ENCODE measurements at places on chromosomes 1 and 21. TPM values are rescaled to one million over a fixed set of nuclear protein-coding genes. Genes with fewer than 3 reads are reported as not detected.
A peak's percentile ranks its signal among the peaks of the same experiment; 100 is the strongest.

DNA sequence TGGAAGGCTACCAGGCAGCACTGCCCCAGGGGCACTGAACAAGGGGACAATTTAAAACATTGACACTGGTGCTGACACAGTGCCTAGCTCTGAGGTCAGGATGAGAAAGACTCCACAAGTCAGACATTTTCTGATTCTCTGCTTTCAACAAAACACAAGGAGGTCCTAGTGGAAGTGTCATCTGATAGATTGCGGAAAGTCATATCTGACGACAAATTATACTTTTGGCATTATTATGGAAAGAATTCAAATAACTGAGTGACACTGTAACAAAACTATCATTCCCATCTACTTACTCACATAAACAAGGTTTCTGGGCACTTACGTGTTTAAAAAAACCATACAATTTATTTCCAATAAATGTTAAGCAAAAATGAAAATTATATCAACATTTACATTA lies 123.5 kb downstream of the SLC45A1 start:
- no peak for DNase-seq

GRCh38 chr1:8061210-8061609 lies 35.1 kb upstream of the ERRFI1 start:
- DNase-seq: no peak

DNA sequence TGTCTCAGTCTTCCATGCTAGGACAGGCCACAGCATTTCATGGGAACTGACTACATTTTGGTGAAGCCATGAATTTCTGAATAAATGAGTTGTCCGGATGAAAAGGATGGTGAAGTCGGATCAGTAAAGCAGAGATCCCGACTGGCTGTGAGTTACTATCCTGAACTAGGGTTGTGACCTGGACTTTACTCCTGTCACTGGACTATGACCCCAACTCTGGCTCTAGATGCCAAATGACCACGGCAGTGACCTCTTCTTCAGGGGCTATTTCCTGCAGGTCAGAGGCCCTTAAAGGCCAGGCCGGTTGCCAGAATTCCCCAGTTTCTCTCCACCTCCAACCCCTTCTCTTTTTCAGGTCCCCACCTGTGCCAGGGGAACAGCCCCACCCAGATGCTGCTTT lies 1.7 kb upstream of the NECTIN4 start:
- DNase-seq: no peak

- no peak for DNase-seq
Observed at GRCh38 chr21:42527127-42527488, 13.5 kb downstream of the SLC37A1 start.

DNA sequence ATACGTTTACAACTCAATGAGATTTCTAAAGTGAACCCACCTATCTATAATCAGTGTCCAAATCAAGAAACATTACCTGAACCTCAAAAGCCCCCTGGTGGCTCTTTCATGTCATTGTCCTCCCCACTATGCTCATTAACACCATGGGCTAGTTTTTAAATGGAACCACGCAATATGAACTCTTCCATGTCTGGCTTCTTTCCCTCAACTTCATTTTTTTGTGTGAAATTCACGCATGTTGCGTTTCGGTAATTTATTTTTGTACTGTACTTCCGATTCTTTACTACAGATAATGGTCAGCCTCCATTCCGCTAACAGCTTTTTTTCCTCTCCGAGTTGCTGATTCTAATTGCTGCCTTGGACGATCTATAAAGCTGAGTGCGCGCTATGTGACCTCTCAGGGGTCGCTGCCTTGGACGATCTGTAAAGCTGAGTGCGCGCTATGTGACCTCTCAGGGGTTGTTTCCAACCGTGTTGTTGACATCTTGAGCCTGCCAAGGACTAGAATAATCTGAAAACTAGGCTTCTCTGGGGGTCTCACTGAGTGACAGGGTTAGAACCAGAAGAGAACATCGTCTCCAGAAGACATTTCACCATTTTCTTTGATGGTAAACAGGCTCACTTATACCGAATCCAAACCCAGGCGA lies 1.1 kb upstream of the CACYBP start:
- DNase-seq: peak; percentile 63

GRCh38 chr1:67281244-67281643 lies 26.4 kb upstream of the IL12RB2 start:
- no peak for DNase-seq

- no peak for DNase-seq
Observed at GRCh38 chr1:11634365-11635192, 19.6 kb downstream of the FBXO2 start.

The OR10J1 gene
- not detected for total RNA-seq

DNA sequence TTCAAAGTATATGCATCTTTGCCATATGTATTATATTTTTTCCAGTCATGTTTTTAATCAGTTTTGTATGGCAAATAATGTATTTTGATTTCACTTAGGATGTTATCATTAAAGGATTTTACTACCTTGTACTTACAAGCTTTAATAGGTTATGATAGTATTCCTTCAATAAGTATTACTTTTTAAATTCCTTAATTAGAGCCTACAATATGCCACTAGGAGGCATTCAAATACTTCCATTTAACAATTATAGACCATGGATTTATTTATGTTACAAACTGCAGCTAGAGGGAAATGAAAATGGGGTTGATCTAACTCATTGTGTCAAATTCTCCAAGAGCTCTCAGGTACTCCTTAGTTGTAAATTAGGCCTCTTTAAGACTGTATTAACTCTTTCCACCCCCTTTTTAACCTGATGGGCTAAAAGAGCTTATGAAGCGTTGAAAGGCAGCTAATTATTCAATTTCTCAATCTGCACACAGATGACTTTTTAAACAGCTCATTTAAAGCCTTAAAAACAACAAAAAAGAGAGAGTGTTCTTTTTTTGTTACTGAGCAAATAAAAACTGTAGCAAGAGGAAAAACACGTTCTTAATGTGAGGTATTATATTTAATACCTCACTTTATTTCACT lies 156.2 kb downstream of the DENND1B start:
- no peak for DNase-seq

DNA sequence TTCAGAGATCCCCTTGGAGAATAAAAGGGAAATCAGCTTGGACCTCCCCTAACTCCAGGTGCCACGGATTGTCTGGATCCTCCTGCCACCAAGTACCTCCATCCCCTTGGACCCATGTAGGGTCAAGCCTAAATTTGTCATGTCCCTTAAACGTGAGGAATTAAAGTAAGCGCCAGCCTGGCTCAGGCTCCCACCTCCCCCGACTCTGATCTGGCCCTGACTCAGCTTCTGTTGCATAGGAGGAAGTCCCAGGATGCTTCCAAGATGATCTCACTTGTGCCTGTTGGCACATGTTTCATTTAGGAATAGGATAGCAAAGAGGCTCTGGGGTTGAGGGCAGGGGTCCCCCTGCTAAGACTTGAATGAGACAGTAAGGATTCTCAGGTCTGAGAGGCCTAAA lies 231.9 kb upstream of the JUN start:
- DNase-seq: no peak

- no peak for DNase-seq
Observed at GRCh38 chr1:38686167-38686926, 173.2 kb downstream of the RRAGC start.

DNA sequence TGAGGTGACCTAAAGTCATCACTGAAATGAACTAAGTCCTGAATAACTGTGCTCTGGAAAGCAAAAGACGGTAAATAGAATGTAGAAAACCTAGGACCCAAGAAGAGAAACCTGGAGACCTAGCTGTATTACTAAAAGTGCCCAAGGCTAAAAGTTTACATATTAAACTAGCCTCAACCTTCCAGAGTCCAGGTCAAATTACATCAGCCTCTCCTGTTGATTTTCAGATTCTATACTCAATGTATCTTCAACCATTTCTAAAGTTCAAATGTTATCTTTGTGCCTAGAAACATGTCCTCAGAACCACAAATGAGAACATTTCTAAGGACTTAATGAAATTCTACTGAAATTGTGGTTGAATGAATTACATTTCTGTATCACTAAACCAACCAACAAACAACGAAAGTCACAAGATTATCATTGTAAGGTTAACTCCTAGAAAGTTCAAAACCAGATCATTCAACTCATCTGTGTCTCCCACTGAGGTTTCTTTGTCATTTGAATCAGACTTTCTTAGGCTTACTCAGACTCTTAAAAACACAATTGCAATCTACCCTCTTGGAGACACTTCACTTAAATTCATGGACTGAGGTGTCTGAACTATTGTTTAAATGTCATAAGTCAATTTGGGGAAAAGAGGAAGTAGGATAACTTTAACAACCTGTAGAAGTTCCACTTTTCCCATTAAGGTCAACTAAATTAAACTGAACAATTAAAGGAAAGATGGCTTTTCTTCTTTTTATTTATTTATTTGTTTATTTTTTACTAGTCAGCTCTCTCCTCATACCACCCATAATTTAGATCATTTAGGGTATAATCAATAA lies 207.7 kb downstream of the BARHL2 start:
- DNase-seq: no peak

DNA sequence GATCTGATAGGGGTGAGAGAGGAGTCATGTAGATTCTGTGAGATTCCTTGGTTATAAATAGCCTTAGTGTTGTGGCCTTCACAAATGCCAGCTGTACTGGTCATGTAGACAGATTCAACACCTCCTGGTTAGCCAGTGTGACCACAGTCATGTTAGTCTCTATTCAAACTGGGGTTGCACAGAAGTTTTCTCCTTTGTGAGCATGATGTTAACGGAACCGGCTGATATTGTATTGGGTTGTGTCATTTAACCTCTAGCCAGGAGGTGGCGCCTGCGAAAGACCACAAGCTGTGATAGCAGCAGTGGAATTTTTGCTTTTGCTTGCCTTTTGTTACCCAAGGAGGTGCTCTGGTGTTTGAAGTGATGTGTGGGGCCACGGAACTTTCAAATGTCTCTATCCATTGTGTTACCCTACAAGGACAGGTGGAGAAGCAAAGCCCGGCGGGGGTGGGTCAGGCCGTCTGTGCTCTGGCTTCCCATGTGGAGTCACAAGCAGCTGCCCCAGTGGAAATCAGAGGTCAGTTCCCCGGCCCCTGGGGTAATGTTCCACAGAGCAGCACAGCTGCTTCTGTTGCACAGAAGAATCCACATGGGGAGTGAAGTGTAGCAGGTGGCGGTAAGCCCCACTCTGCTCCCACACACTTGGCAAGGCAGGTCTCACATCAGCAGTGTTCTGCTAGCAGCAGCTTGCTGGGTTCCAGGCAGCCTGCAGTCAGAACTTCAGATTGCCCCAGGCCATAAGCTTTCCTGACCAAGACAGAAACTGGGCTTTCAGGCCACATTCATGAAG lies 112.6 kb downstream of the ADAMTS1 start:
- DNase-seq: no peak

- no peak for DNase-seq
Observed at GRCh38 chr21:36735201-36735515, 36.2 kb downstream of the SIM2 start.

The ESRRG gene
- 131 TPM for total RNA-seq

The LCE3D gene
- not detected for total RNA-seq

DNA sequence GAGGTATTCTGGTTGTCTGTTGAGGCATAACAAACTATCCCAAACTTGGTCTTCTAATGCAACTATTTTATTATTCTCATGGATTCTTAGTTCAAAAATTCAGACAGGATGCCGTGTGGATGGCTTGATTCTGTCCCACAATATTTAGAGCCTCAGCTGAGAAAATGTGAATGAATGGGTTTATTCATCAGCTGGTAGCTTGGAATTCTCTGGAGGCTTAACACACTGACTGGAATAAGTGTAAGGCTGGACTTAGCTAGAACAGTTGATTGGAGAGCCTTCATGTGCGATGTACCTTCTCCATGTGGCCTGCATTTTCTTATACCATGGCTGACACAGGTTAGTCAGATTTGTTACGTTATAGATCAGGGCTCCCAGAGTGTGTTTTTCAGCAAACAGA lies 30.8 kb downstream of the TNNI3K start:
- DNase-seq: no peak

- DNase-seq: no peak
Observed at GRCh38 chr1:101407505-101408211, 170.8 kb downstream of the S1PR1 start.

DNA sequence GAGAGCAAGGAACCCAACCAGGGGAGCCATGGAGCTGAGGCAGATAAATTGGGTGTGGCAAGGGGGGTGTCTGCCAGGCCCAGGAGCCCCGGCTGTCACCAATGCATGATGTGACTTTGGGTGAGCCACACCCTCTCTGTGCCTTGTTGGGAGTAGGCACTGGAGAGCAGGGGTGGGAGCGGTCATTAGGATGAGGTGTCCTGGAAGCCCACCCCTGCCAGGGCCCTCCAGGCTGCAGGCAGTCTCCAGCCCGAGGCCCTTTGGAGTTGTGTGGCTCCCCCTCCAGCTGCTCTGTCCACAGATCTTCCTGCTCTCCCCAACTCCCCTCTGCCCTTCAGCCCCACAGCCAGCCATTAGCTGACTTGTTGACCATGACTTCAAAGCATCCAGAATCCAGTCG lies 11.4 kb downstream of the MX2 start:
- DNase-seq: no peak

GRCh38 chr1:23791516-23792047 lies 637 bp downstream of the LYPLA2 start:
- no peak for DNase-seq

- no peak for DNase-seq
Observed at GRCh38 chr1:74356493-74356892, 121.3 kb downstream of the TNNI3K start.

The POTED gene
- total RNA-seq: not detected

The ADORA3 gene
- total RNA-seq: 1.1 TPM

- no peak for DNase-seq
Observed at GRCh38 chr1:10634428-10635084, 159.8 kb downstream of the PEX14 start.

GRCh38 chr1:200885623-200886402 lies 8.9 kb upstream of the INAVA start:
- DNase-seq: no peak

Measured in cerebellum (tissue), 4 donors.